ENCODE measurements at places on chromosomes 2 and 18.

DNA sequence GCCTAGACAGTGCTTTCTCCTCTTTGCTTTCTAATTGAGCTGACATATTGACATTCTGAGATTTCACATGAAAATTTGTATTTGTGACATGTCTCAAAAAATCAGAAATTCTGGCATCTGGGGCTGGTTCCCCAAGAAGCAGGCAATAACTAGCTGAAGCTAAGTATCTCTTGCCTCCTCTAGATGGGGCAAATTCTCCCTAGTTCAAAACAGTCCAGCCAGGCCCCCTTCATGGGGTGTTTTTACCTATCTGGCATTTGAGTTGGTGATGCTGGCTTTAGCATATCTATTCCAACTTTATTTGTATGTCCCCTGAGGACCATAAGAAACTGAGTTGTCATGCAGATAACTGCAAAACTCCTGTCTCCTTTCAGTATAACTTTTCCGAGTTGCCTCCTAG, 39.9 kb downstream of the ARHGAP15 start:
- DNase-seq, result no peak

DNA sequence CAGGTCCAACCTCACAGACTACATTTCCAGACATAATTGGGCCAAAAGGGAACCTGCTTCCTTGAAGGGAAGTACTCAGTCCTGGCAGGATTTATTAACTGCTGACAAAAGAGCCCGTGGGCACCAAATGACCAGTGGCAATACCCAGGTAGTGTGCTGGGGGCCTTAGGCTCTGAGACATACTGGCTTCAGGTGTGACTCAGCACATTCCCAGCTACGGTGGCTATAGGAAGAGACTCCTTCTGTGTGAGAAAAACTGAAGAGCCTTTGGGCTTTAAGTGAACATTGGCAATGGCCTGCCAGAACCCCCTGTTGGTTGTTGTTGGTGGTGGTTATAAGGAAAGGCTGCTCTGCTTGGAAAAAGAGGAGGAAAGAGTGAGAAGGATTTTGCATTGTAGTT, 401.8 kb downstream of the KCNJ3 start:
- DNase-seq, result peak; percentile 42

- DNase-seq, result no peak
Measured at GRCh38 chr2:217023611-217024010, 163.7 kb upstream of the TNP1 start.

GRCh38 chr2:105150231-105150630, 91.3 kb upstream of the GPR45 start:
- DNase-seq, result no peak

GRCh38 chr2:142834021-142834420, 43.4 kb upstream of the KYNU start:
- DNase-seq, result no peak

- DNase-seq, result no peak
Measured at GRCh38 chr2:7904319-7904718, 777.5 kb upstream of the ID2 start.

- DNase-seq, result no peak
Measured at GRCh38 chr2:28294451-28294850, 98.2 kb upstream of the FOSL2 start.

DNA sequence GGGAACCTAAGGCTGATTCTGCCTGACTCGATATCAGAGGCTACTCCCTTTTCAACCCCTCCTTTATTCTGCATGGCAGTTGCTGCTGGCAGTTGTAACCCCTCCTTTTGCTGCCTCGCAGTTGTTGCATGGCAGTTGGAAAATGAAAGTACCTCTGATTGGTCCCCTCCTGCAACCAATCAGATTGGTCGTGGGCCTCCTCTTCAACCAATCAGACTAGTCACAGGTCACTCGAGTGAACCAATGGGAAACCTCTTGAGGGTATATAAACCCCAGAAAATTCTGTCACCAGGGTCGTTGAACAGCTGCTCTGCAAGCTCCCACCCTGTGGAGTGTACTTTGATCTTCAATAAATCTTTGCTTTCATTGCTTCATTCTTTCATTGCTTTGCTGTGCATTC, 294.3 kb upstream of the SLC8A1 start:
- no peak for DNase-seq

DNA sequence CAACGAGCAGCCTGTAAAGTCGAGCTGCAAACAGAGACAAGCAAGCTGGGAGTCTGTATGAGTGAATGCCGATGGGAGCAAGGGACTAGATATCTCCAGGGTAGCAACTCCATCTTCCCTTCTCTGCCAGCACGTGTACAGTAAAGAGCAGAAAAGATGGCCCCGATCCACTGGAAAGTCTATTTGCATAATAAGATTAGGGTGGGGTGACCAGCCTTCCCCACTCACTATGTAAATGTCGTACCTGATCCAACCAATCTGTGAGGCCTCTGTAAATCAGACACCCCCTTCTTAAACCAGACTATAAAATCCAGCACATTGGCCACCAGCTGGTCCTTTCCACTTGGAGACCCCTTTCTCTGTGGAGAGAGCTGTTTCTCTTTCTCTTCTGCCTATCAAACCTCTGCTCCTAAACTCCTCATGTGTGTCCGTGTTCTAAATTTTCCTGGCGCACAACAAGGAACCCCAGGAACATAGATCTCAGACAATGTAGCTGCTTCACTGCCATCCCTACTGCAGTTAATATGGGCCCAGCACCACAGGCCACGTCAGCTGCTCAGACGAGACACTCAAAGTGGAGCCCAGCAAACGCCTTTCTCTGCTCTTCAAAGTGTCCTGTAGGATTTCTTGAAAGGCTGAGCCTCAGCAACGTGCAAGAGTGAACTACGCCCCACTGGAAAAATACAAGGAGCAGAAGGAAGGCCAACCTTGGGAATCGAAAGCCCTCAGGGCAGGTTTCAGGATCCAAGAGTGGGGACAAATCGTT, 26.1 kb downstream of the DIPK1C start:
- DNase-seq, result no peak

DNA sequence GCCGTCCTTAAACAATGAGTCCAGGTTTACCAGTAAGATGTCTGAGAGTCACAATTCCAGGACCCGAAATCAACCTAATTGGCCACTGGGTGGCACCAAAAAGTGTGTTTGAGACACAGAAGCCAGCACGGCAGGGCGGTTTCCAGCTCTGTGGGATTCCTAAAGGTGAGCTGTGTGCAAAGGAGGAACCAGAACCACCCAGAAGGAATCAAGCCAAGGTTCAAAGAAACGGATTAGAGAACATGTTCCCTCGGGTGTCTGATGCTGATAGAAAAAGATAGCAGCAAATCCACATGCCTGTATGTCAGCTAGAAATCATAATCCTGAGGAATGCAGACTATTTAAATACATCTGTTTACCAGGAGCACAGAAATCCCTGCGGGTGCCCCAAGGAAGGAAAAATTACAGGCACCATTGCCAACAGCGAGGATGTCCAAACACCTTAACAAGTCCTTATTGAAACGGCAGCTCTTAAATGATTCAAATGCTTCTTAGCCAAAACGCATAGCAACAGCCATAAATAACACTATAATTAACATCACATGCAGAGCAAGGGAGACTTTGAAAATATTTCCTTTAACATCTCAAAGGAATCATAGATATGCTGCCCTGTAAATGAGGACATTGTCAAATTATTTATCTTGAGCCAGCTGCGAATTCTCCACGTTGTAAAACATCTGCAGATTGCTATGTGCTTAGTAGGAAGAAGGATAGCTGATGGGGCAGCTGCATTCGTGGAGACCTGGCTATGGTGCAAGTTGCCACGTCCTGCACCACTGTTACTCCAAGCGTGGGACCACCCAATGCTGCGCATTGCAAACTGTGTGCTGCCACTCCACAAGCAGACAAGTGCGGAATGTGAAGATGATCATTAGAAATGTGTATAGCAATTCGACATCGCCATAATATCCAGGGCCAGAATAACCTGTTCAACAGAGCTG, 318.7 kb upstream of the NCKAP5 start:
- peak; percentile 78 for DNase-seq

DNA sequence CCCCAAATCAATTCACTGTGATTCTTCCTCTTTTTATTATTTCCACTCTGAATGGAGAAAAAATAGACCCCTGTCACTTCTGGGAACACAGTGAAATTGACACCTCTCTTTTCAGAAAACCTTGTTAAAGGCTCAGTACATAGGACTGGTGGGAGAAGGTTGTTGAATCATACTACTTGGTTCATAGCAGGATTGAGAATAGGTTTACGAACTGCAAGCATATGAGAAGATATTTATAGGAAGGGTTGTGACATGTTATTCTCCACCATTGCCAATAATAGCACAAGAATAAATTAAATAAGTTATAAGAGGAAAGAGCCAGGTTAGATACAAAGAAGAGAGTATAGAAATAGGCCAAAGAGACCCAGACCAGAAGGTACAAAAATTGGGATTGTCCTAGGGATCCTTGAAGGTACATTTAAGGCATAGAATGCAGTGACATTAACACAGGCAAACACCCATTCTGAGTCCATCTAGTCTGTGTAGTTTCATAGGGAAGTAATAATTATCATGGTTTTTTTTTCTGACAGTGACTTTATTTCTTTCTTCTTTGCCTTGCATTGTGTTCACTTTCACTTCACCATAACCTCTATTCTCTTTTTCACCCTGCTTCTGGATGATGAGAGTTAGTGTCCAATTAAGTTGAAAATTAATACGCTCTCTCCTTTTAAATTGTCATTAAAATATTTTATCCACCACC, 21.8 kb upstream of the SERPINE2 start:
- DNase-seq, result no peak

DNA sequence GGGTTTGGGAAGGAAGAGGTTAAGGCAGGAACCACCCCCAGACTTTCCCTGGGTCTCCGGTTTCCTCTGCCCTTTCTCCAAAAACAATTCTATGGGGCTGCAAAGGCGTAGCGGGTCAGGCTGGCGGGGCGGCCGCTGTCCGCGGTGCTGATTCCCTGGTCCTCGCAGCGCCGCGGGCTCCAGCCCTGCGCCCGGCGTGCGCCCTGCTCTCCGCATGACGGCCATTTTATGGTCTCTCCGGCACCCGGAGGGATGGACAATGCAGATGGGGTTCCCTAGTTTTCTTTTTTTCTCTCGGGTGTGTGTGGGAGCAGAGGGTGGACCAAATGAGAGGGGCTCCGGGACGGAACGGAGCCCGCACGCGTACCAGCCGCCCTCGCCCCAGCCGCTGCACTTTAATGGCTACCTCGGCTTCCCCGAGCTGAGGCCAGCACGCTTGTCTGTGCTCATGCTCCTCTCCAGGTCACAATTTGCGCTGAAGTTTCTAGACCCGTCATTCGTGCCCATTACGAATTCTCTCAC, 1.6 kb downstream of the ST8SIA3 start:
- peak; percentile 89 for DNase-seq

- DNase-seq, result no peak
Measured at GRCh38 chr2:20205915-20206524, 18.9 kb downstream of the SDC1 start.

GRCh38 chr2:1224901-1225300, 188.4 kb upstream of the TPO start:
- no peak for DNase-seq

- DNase-seq, result no peak
Measured at GRCh38 chr2:28588292-28588670, 92.4 kb downstream of the PLB1 start.

- DNase-seq, result no peak
Measured at GRCh38 chr18:59006461-59007067, 133.1 kb upstream of the SEC11C start.

GRCh38 chr2:195861821-195862220, 204.8 kb downstream of the SLC39A10 start:
- DNase-seq, result no peak

DNA sequence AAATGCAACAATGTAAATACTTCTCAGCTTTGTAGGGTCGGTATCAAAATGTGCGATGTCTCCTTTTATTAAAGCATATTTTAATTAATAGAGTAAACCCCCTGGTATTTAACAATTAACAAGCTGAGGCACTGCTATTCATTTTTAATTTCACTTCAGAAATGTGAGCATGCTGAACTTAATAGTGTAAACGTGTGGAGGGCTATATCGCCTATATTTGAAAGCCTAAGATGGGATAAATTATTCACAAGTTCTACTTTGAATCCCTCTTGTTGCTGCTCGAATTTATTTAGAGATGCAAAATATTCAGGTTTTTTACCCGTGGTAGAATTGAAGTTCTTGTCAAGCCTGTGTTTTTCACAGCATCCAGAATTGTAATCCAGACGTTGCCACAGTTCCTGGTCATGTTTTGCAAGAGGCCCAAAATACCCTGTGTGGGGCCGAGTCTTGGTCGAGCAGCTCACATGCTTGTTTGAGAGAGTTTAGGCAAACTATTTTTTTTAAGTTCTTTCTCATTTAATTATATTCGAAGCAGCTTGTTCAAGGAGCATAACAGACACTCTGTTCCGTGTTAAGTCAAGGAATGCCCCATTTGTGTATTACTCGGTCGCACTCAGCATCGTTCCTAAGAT, 2.5 kb downstream of the SALL3 start:
- no peak for DNase-seq

DNA sequence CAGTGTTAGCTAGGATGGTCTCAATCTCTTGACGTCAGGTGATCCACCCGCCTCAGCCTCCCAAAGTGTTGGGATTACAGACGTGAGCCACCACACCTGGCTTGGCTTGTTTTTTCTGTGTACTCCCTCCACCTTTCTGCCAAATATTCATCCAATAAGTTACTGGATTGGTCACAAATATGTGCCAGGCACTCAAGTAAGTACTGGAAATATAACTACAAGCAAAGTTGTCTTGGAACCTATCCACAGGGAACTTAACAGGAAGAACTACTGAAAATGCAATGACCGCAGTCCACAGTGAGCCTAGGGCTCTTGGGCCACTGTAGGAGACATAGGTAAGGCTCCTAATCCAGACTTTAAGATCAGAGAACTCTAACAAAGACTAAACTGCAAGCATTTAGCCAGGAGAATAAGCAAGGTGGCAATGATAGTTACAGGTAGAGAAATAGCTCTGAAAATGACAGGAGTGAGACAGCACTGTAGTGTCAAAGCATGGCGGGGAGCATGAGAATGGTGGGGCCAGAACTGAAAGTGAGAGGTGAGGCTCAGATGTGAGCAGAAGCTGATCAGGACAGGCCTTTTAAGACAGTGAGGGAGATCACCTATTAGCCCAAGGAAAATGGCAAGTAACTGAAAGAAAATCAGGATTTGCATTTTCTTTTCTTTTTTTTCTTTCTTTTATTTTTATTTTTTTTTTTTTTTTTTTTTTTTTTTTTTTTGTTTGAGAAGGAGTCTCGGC, 252.1 kb downstream of the RBM43 start:
- DNase-seq, result no peak
